ENCODE measurements at places on chromosomes 7 and 10. TPM values are rescaled to one million over a fixed set of nuclear protein-coding genes. Genes with fewer than 3 reads are reported as not detected.
A peak's percentile ranks its signal among the peaks of the same experiment; 100 is the strongest.

- H3K4me3 ChIP-seq: no peak overlapping the region
- H3K27ac ChIP-seq: no peak overlapping the region
- H3K36me3 ChIP-seq: no peaks in the 10 kb centered on the region
- no peaks in the 10 kb centered on the region for H3K27me3 ChIP-seq
- no peaks in the 10 kb centered on the region for H3K4me1 ChIP-seq
These were observed 236.4 kb upstream of the TMEM72 start for GRCh38 chr10:44674536-44675386.

DNA sequence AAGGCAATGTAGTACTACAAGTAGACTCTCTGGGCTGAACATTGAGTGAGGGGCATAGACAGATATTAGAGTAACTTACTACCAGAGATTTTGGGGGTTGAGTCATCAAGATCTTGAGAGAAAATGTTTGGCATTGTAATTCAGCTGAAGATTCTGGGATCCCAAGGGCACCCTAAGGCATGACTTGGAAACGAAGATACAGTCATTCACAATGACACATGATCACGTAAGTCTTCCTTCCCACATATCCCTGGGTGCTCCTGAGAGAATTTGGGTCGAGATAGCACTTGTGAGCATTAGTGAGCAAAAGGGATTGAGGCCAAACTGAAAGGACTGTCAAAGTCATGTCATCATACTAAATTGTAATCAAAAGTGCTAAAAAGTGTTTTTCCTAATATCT lies 192.5 kb upstream of the PCLO start:
- no peak overlapping the region for H3K27ac ChIP-seq
- H3K27me3 ChIP-seq: no peaks in the 10 kb centered on the region
- H3K36me3 ChIP-seq: no peaks in the 10 kb centered on the region
- H3K4me3 ChIP-seq: no peak overlapping the region

Gene CPA2
- not detected for polyA plus RNA-seq

DNA sequence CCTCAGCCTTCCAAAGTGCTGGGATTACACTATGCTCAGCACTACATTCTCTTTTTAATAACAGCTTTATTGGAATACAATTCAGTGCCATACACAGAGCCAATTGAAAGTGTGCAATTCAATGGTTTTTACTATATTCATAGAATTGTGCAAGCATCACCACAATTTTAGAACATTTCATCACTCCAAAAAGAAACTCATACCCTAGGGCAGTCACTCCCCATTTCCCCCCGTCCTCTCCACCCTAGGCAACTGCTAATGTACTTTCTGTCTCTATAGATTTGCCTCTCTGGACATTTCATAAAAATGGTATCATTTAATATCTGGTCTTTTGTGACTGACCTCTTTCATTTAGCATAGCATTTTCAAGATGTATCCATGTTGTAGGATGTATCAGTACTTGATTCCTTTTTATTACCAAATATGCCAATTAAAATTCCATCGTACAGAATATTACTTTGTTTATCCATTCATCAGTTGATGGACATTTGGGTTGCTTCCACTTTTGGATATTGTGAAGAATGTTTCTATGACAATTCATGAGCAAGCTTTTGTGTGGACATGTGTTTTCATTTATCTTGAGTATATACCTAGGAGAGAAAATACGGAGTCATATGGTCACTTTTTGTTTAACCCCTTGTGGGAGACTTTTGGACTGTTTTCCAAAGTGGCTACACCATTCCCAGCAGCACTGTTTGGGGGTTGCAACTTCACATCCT lies 6.3 kb upstream of the XPNPEP1 start:
- no peak overlapping the region for H3K27ac ChIP-seq
- H3K4me1 ChIP-seq: no peaks in the 10 kb centered on the region
- no peaks in the 10 kb centered on the region for H3K36me3 ChIP-seq
- no peak overlapping the region for H3K4me3 ChIP-seq

- H3K27ac ChIP-seq: peak overlapping the region; percentile 95
- H3K4me1 ChIP-seq: peaks cover 30% of the 10 kb centered on the region
- H3K4me3 ChIP-seq: peak overlapping the region; percentile 46
- DNase-seq: peak; percentile 78
These were observed 587 bp upstream of the GRK5 start for GRCh38 chr10:119206603-119207365.

Gene TACR2
- 0.12 TPM for polyA plus RNA-seq

Gene CALN1
- polyA plus RNA-seq: 0.22 TPM

- H3K36me3 ChIP-seq: no peaks in the 10 kb centered on the region
- H3K27me3 ChIP-seq: no peaks in the 10 kb centered on the region
- H3K27ac ChIP-seq: no peak within 1 kb of the TSS
These were observed at the start of gene IDI2 for GRCh38 chr10:1025683-1026082. Gene IDI2 (minus strand): TSS chr10:1025859. CDS start chr10:1024723, 1,136 bp downstream.

DNA sequence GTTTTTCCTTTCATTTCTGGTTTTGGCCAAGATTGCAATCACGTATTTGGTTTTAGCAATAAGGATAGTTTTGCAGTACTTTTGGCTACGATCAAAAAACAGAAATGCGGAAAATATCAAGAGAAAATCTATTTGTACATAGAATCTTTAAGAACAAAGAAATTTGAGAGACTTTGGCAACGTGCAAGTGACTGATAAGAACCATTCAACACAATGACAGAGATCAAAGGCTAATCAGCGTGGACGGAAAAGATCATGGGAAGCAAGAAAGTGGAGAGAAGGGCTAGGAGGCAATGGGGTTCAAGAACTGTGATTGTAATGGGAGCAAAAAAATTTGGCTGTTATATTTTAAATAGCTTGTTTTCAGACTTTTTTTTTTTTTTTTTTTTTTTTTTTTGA lies 16.2 kb upstream of the LRRN3 start:
- no peak for DNase-seq
- H3K4me3 ChIP-seq: no peak overlapping the region
- H3K4me1 ChIP-seq: no peaks in the 10 kb centered on the region
- H3K36me3 ChIP-seq: no peaks in the 10 kb centered on the region
- H3K27ac ChIP-seq: no peak overlapping the region
- H3K27me3 ChIP-seq: no peaks in the 10 kb centered on the region

Gene METTL27
- 1.7 TPM for polyA plus RNA-seq

GRCh38 chr7:151866761-151867655 lies 9.9 kb downstream of the PRKAG2 start:
- H3K36me3 ChIP-seq: no peaks in the 10 kb centered on the region
- peak overlapping the region; percentile 96 for H3K27ac ChIP-seq
- H3K4me3 ChIP-seq: no peak overlapping the region
- H3K27me3 ChIP-seq: no peaks in the 10 kb centered on the region
- H3K4me1 ChIP-seq: peaks cover 88% of the 10 kb centered on the region

Gene ADAP1
- 0.46 TPM for polyA plus RNA-seq

GRCh38 chr7:141533149-141533949 lies 17.9 kb upstream of the AGK start:
- DNase-seq: peak; percentile 66
- H3K4me1 ChIP-seq: no peaks in the 10 kb centered on the region
- H3K36me3 ChIP-seq: no peaks in the 10 kb centered on the region

DNA sequence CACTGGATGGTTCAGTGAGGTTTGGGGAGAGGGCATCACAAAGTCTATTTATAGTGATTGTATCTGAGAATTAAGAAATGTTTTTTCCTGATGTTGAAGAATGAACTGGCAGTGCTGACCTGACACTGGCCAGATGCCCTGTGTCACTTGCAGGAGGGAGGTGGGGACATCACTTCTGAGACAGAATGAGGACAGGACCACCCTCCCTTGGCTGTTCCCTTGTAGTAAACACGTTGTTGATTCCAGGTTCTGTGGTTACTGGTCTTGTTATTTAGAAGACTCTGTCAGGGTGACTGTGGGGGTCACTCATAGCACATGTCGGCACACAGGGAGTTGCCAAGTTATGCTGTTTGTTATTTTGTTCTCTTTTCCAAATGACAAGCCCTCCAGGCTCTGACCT lies 126.4 kb downstream of the ADCY1 start:
- no peaks in the 10 kb centered on the region for H3K27me3 ChIP-seq
- DNase-seq: no peak
- peak overlapping the region; percentile 86 for H3K27ac ChIP-seq
- H3K4me1 ChIP-seq: peaks cover 76% of the 10 kb centered on the region
- peaks cover 13% of the 10 kb centered on the region for H3K36me3 ChIP-seq

Gene AZGP1
- polyA plus RNA-seq: 1,348 TPM

- no peak for DNase-seq
- H3K36me3 ChIP-seq: no peaks in the 10 kb centered on the region
- no peak overlapping the region for H3K4me3 ChIP-seq
- no peaks in the 10 kb centered on the region for H3K4me1 ChIP-seq
- no peak overlapping the region for H3K27ac ChIP-seq
- H3K27me3 ChIP-seq: no peaks in the 10 kb centered on the region
These were observed 33.5 kb upstream of the CCSER2 start for GRCh38 chr10:84294766-84295447.

DNA sequence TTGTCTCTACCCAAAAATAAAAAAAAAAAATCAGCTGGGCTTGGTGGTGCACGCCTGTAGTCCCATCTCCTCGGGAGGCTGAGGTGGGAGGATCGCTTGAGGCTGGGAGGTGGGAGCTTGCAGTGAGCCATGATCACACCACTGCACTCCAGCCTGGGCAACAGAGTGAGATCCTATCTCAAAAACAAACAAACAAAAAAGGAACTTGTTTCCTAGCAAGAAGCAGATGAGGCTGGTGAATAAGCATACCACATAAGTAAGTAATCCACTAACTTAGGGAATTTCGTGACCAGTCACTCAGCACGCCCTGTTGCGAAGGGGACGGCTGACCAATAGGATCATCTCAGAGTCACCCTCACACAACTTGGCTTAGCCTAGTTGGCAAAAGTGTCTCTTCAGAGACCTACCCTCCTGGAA lies 64.6 kb downstream of the CUX1 start:
- no peaks in the 10 kb centered on the region for H3K36me3 ChIP-seq
- no peaks in the 10 kb centered on the region for H3K27me3 ChIP-seq
- no peak for DNase-seq
- H3K4me3 ChIP-seq: no peak overlapping the region
- peaks cover 55% of the 10 kb centered on the region for H3K4me1 ChIP-seq

DNA sequence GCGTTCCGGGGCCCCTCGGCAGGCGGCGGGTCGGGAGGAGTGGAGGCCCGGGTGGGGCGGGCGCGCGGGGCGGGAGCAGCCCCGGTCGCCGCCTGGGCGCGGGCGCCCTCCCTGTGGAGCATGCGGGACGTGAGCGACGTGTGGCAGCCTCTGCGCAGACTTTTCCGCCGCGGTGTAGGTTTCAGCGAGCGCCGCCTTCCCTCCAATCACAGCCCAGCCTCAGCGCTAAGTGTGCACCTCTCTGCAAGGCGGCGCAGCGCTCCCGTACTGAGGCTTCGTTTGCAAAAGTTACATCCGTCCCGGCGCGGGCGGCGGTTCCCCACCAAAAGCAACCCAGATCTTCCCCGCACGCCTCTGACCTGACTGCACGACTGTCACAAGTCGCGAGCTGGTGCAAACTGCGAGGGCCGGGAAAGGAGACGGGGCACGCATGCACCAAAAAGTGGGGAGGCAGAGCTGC lies 1.2 kb upstream of the PFKFB3 start:
- H3K36me3 ChIP-seq: no peaks in the 10 kb centered on the region
- peak; percentile 57 for DNase-seq
- peak overlapping the region; percentile 5 for H3K27ac ChIP-seq

Gene SLC26A5
- 1.1 TPM for polyA plus RNA-seq

DNA sequence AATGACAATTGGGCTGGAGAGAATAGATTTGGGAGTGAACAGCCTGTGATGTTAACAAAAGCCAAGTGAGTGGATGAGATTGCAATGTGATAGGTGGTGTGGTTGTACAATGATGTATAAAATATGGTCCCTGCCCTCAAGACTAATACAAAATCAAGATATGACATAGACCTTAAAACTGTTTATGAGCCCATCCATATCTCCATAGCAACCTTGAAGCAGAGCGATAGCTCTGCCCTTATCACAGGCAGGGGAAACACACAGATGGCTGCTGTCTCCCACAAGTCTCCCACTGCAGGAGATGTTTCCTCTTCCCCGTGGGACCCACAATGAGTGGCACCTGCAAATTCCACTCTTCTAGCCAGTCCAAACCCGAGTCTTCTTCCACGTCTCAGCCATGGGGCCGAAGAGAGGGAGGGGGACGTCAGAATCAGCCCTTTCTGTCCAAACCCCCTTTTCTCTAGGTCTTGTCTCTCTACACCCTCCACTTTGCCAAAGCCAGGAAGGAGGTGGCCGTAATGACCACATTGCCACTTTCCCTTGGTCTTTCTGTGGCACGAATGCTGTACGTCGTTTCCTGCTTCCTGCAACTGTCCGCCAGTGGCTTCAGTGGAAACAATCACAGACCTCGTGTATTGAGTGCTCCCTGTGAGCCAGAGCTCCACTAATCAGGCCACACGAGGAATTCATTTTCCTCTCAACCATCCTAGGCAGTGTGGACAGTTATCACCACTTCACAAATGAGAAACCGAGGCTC lies 7.5 kb upstream of the TBXAS1 start:
- no peaks in the 10 kb centered on the region for H3K27me3 ChIP-seq
- H3K36me3 ChIP-seq: no peaks in the 10 kb centered on the region
- DNase-seq: no peak

GRCh38 chr7:158372400-158373342 lies 215.0 kb downstream of the PTPRN2 start:
- H3K4me3 ChIP-seq: no peak overlapping the region
- no peaks in the 10 kb centered on the region for H3K27me3 ChIP-seq
- peaks cover under 1% of the 10 kb centered on the region for H3K4me1 ChIP-seq
- DNase-seq: no peak
- no peaks in the 10 kb centered on the region for H3K36me3 ChIP-seq
- H3K27ac ChIP-seq: no peak overlapping the region

DNA sequence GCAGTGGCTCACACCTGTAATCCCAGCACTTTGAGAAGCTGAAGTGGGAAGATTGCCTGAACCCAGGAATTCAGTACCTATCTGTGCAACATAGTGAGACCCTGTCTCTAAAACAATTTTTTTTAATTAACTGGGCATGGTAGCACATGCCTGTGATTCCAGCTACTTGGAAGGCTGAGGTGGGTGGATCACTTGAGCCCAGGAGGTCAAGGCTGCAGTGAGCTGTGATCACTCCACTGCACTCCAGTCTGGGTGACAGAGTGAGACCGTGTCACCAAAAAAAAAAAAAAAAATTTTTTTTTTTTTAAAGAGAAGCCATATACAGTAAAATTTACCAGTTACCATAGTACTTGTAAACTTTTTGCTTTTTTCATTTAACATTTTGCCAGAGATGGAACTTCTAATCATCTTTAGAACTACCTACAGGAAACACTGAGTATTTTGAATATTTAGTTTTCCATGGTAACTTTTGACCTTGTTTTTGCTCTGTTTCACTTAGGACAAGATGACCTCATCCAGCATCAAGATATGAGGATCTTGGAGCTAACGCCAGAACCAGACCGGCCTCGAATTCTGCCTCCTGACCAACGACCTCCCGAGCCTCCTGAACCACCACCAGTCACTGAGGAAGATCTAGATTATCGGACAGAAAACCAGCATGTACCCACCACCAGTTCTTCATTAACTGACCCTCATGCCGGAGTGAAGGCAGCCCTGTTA lies 40.6 kb downstream of the MPLKIP start:
- H3K4me3 ChIP-seq: no peak overlapping the region
- H3K27ac ChIP-seq: peak overlapping the region; percentile 64
- peaks cover 16% of the 10 kb centered on the region for H3K36me3 ChIP-seq
